ENCODE measurements at places on chromosomes 1 and 21.

GRCh38 chr1:36067871-36068270 lies 16.0 kb upstream of the TEKT2 start:
- no peak for DNase-seq

DNA sequence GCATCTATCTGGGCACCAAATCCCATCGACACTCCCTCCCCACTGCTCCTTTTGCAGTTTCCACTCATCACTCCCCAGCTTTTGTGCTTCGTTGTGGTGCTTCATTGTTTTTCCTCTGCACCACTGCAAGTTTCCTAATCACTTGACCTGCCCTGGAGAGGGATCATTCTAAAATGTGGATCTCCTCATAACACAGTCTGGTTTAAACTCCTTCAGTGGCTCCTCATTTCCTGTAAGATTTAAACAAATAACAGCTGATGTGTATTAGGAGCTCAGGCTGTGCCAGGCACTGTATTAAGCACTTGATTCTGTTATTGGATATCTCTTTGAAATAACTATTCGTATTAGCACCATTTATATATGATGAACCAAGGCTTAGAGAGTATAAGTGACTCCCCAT lies 51.3 kb downstream of the MAP10 start:
- DNase-seq: no peak

GRCh38 chr1:32774950-32775634 lies 42.1 kb downstream of the YARS1 start:
- DNase-seq: no peak

DNA sequence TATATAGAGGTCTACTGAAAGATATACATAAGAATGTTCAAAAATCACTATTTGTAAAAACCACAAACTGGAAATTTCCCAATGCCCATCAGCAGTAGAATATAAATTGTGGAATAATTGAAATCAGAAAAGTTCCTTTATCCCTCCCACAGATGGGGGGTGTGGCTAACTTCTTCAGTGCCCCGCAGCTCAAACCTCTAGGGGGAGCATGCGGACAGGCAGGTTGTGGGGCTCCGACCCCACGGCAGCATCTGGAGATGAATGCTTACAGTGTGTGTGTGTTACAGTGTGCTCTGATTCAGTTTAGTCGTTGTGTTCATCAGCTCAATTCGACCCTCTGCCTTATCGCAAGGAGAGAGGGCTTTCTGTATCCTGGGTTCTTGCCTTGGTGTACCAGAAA lies 262.1 kb upstream of the LRRC7 start:
- DNase-seq: no peak

- no peak for DNase-seq
Observed at GRCh38 chr1:41368801-41369200, 7.6 kb downstream of the FOXO6 start.

GRCh38 chr1:37718901-37719571 lies 26.7 kb downstream of the CDCA8 start:
- DNase-seq: no peak

DNA sequence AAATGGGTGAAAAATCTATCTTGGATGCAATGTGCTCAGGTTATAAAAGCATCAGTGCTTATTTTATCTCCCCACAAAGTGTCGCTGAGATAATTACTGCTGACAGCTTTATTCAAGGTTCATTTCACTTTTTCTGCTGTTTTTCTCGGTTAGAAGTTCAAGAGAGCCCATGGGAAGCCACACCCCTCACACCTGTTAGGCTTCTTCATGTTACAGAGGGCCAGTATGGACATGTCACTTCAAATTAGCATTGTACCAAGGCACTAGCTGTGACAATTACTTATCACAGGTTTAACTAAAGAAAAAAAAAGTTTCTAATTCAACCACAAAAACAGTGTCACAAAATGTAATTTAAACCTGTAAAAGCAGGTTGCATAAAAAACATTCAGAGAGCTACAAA lies 187.3 kb upstream of the DMRTA2 start:
- DNase-seq: no peak

DNA sequence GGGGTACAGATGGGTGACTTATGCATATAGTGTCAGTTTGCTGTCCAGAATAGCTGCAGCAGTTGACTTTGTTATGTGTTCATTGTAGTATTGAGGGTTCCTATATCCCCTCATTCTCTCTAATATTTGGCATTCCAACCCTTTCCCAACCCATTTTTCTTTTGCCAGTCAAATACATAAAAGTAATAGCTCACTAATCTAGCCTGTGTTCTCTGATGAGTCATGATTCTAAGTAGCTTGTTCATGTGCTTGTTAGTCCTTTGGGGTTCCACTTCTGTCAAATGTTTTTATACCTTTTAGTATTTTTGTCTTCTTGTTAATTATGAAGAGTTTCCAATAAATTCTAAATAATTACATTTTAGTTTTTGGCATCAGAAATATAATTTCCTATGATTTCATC lies 99.2 kb upstream of the MROH9 start:
- DNase-seq: no peak

GRCh38 chr1:80310703-80311245 lies 1304.2 kb upstream of the ADGRL4 start:
- DNase-seq: no peak

GRCh38 chr1:47926461-47926999 lies 70.7 kb downstream of the TRABD2B start:
- DNase-seq: no peak

- no peak for DNase-seq
Observed at GRCh38 chr1:172699695-172700227, 40.9 kb downstream of the FASLG start.

- peak; percentile 16 for DNase-seq
Observed at GRCh38 chr1:16012590-16013219, 5.1 kb downstream of the HSPB7 start.

GRCh38 chr21:17119466-17120297 lies 393.2 kb upstream of the CXADR start:
- no peak for DNase-seq

DNA sequence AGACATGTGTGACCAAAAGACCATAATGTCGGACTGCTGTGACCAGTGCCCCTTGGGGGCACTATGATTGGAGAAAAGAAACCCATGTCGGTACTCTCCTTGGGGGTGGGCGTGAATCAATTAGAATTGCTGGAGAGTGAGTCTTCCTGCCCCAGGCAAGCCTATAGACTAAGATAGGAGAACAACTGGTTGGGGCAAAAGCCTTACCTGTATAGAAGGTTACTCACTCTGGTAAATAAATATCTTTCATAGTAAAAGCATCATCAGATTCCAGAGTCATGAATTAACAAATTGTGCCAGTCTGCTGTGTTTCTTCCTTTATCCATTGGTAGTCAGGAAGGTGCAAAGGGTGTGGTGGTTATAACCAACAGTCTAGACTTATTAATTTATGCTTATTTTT lies 2.9 kb upstream of the PTGFRN start:
- no peak for DNase-seq

- peak; percentile 33 for DNase-seq
Observed at GRCh38 chr1:224644553-224645154, 28.5 kb downstream of the CNIH3 start.

DNA sequence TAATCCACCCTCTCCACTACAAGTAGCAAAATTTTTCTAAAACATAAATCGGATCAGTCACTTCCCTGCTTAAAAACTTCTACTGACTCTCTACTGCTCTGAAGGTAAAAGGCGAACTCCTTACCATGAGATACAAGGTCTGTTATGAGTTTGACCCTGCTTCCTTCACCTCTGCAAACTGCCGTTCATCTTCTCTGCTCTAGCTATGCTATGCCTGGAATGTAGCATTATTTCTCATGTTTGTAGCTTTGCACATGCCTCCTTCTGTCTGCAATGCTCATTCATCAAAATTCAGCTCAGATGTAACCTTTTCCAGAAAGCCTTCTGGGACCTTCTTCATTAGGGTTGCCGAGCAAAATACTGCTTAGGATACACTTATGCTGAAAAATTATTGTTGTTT lies 30.8 kb downstream of the RPL5 start:
- no peak for DNase-seq

DNA sequence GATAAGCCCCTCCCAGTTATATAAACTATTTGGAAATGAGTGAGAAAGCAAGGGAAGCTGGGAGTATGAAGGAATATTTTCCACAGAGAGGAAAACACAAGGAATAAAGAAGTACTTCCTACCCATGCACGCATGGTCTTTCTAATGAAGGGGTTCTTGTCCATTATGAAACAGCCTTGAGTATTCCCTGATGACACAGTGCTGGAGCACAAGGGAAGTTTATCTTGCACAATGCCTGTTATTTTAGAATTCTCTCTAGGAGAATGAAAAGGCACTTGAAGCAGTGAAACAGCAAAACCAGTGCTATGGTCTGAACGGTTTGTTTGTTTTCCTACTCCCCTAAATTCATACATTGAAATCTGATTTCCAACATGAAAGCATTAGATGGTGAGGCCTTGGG lies 38.6 kb upstream of the ADAMTS1 start:
- DNase-seq: no peak

DNA sequence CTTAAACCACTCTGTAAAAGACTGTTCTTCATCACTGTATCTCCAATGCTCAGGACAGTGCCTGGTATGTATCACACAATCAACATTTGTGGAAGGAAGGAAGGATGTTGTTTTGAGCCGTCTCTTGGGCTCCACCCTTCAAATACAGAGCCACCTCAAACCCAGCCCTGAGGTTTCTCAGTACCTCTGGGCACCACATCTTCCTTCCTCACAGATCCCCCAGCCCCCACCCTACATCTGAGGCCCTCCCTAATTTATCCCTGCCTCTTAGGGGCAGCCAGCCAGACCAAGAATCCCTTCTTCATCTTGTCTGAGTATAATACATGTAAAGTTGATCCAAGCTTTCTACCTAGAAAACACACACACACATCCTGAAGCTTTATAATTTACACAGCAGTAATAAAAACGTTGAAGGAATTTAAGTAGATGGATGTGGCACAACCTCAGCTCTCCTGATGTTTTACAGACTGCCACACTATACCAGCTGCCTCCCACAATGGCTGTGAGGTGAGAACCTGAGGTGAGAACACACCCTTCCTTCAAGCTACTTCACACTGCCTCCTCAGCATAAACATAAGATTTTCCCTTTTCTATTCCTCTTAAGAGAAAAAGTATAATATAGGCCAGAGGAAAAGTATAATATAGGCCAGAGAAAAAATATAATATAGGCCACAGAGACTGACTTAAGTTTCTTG lies 48.5 kb downstream of the CDC7 start:
- DNase-seq: no peak

GRCh38 chr1:23537296-23537973 lies 6.4 kb upstream of the E2F2 start:
- no peak for DNase-seq

- DNase-seq: no peak
Observed at GRCh38 chr1:241706967-241707366, 54.9 kb downstream of the WDR64 start.

DNA sequence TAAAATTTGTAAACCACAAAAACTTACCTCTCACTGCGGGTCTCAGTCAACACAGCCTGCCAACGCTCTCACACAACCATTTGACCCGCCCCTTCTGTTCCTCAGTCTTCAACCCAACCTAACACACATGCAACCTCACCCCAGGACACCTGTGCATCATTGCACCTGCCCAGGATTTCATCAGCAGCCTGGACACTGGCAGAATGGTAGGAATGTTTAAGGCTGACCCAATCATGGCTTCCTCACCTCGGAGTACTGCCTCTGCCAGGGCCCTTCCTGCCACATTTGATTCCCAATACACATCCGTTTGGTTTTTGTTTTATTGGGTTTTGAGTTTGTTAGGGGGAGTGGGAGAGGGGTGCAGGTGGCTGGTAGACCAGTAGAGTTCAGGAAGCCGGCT lies 40.7 kb downstream of the TOMM20 start:
- no peak for DNase-seq

GRCh38 chr21:25535849-25536248 lies 71.4 kb downstream of the MRPL39 start:
- no peak for DNase-seq

GRCh38 chr1:53655931-53656746 lies 82.8 kb downstream of the GLIS1 start:
- DNase-seq: no peak

- DNase-seq: no peak
Observed at GRCh38 chr1:43552813-43553212, 22.1 kb downstream of the PTPRF start.

DNA sequence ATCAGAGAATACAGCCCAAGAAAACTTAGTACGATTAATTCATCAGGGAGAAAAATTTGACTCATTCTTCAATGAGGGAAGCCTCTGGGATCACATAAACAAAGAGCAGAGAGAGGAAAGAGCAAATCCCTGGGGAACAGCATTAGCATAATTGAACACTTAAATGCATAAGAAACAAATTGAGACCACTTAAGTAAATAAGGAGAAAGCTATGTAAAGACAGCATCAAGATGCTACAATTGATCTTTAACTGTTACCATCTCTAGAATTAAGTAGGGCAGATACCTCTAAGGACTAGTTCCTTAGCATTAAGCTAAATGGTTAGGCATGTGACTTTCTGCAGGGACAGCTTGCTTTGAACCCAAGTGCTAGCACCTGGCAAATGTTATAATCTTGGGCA lies 265.1 kb upstream of the NEGR1 start:
- DNase-seq: no peak

Measured in activated CD4-positive, alpha-beta T cell treated with anti-CD3 and anti-CD28 coated beads, Interleukin-2, amount 50 U/mL, for 4 hours (primary cell).